Activated CD8-positive, alpha-beta memory T cell treated with anti-CD3 and anti-CD28 coated beads, Interleukin-2, amount 50 U/mL, for 48 hours (primary cell): ENCODE measurements at places on chromosomes 6 and 20.

- DNase-seq = no peak
Measured at GRCh38 chr20:57713505-57713903, 3.7 kb upstream of the PMEPA1 start.

DNA sequence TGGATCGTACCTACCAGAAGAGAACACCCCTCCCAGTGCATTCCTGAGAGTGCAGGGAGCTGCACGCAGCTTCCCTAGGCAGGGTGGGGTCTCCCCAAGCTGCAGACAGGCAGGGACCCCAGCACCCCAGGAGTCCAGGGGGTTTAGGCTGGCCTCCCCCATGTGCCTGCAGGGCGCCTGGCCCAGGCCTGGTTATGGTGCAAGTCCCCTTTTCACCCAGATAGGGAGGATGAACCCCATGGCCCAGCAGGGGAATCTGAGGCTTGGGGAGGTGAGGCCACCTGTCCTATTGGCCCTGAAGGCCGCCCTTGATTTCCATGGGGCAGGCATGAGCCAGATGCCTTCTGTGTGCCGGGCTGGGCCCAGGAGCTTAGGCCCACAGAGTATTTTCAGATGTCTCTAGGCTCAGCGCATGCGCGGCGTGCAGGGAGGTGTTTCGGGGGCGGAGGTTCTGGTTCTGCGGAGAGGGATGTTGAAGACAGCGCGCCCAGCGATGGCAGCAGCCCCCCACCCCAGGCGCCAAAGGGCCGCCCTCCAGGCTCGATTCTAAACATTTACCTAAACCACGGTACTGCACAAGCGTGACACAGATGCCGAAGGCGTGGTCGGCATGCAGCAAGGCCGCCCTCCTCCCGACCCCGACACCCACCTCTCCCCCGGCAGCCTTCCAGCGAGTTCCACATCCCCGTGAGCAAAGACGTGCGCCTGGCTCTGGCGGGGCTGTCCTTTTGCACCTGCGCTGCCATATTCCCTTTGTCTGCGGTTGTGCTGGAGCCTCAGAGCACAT lies 29.4 kb downstream of the COL20A1 start:
- no peak for DNase-seq

GRCh38 chr6:109687271-109687761 lies 3.7 kb downstream of the AK9 start:
- DNase-seq = no peak

GRCh38 chr20:4833074-4833728 lies 111.5 kb downstream of the PRND start:
- no peak for DNase-seq

DNA sequence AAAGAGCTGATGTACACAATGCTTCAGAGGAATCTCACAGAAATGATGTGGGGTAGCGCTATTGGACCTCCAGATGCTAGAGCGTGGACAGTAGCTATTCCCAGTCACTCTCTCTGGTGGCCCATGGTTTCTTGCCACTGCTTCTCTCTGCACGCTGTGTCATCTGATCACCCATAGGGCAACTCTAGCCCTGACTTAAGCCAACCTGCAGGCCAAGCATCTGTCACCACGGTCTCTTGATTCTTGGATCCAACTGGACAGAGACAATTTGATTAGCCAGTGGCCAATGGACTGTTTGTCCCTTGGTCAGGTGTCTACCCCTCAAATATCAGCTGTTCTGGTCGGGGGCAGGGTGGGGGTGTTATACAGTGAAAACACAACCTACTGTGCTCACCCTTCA lies 42.4 kb upstream of the TRAF3IP2 start:
- no peak for DNase-seq
